Activated CD8-positive, alpha-beta memory T cell treated with anti-CD3 and anti-CD28 coated beads, Interleukin-2, amount 10 ng/mL, durations not matched to agents 7 days and 5 days (primary cell): ENCODE measurements at places on chromosomes 6 and 20.

DNA sequence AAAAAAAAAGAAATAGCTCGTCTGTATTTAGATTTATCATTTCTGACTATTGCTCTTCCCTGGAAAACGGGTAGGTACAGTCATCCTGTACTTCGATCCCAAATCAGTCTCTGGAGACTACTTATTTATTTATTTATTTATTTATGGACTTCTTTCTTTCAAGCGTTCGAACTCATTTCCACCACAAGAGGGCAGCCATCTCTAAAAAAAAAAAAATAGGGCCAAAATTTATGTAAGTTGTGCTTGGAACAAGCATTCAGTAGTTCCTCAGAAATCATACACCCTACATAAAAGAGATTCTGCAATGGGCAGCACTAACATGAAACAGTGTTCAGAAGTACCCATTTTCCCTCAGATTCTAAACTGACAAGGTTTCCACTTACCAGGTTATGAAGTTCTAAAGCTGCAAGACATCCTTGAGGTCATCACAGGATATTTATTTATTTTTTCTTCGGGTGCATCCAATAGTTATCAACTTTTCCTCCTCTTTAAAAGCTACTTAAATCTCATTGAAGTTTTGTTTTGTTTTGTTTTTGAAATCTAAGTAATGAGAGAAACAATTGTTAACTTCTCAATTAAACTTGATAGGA lies 1.9 kb upstream of the BMP2 start:
- H3K27me3 ChIP-seq = peaks cover 37% of the 10 kb centered on the region
- peaks cover 1% of the 10 kb centered on the region for H3K4me1 ChIP-seq
- no peaks in the 10 kb centered on the region for H3K36me3 ChIP-seq
- no peak overlapping the region for H3K4me3 ChIP-seq

DNA sequence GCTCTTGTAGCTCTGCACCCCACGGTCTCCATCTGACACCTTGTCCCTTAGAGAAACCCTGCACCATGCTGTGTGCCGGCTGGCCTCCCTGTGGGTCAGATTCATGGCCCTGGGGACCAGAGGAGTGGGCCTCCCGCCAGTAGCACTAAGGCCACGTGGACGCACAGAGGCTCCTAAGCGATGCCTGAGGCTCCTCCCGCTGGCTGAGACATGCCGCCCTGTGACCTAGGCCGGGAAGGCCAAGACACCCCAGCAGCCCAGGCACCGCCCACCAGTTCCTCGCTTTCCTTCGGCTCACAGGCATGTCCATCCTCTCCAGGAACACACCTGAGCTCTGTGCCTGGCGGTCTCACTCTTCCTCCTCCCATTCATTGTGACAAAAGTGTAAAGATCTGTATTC lies 311.0 kb downstream of the THBS2 start:
- no peak overlapping the region for H3K4me3 ChIP-seq
- H3K27ac ChIP-seq = no peak overlapping the region
- H3K36me3 ChIP-seq = no peaks in the 10 kb centered on the region

DNA sequence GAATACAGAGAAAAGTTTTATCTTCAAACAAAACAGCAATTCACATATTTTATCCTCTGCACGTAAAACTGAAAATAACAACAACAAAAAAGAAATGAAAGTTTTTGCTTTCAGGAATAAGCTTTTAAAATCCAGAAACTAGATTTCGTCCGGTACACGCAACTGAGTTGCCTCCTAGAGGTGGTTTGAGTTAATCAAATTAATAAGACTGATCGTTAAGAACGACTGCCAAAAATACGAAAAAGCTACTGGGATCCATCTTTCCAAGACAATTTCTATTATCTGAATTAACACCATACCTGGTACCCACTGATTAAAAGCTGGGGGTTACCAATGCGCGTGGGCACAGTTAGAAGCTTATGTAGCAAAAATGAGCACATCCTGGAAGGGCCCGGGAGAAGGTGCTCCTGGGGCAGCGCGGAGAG lies 669 bp downstream of the PDCD2 start:
- H3K27ac ChIP-seq = peak overlapping the region; percentile 91
- DNase-seq = no peak
- H3K4me3 ChIP-seq = peak overlapping the region; percentile 98
- H3K4me1 ChIP-seq = peaks cover 26% of the 10 kb centered on the region
- H3K27me3 ChIP-seq = peaks cover 1% of the 10 kb centered on the region

DNA sequence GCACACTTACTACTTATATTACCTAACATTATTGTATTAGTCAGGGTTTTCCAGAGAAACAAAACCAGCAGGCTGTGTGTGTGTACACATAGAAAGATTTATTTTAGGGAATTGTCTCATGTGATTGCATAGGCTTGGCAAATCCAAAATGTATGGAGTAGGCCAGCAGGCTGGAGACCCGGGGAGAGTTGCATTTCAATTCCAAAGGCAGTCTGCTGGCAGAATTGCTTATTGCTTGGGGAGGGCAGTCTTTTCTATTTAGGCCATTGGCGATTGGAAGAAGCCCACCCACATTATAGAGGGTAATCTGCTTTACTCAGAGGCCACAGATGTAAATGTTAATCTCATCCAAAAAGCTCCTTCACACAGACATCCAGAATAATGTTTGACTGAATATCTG lies 157.0 kb downstream of the ADGRG6 start:
- no peaks in the 10 kb centered on the region for H3K4me1 ChIP-seq
- H3K27me3 ChIP-seq = peaks cover 3% of the 10 kb centered on the region
- no peak overlapping the region for H3K27ac ChIP-seq
- no peak overlapping the region for H3K4me3 ChIP-seq
- DNase-seq = no peak
- H3K36me3 ChIP-seq = peaks cover 1% of the 10 kb centered on the region

GRCh38 chr6:79033279-79033678 lies 44.8 kb downstream of the PHIP start:
- no peak for DNase-seq
- no peaks in the 10 kb centered on the region for H3K27me3 ChIP-seq
- H3K36me3 ChIP-seq = peaks cover 52% of the 10 kb centered on the region
- H3K27ac ChIP-seq = no peak overlapping the region

DNA sequence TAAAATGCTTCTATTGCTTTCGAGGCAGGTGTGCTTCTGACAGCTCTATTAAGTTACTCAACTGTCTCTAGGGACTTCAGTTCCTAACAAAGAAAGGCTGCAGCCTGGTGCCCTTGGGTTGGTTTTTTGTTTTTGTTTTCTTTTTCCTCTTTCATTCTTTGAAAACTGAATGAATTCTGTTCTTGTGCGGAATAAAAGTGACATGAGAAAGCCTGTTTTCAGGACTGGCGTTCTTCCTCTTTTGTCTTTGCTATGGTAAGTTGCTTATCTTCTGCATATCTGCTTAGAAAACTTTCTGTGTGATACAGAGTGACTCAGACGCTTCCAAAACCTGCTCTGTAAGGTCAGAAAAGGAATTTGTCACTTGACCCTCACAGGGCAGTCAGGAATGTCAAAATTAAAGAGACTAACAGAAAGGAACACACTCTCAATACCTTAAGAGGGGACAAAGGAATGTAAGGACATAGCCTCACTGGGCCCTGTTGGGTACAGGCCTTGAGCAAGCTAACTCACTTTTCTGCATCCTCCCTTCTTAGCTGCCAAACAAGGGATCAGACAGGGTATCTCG lies 56.2 kb upstream of the NHSL1 start:
- no peak for DNase-seq
- no peak overlapping the region for H3K4me3 ChIP-seq
- peaks cover 45% of the 10 kb centered on the region for H3K27me3 ChIP-seq
- H3K27ac ChIP-seq = no peak overlapping the region
- no peaks in the 10 kb centered on the region for H3K4me1 ChIP-seq

GRCh38 chr6:36848658-36849441 lies 9.6 kb upstream of the CPNE5 start:
- DNase-seq = no peak
- H3K4me3 ChIP-seq = no peak overlapping the region
- H3K27ac ChIP-seq = no peak overlapping the region
- peaks cover 2% of the 10 kb centered on the region for H3K4me1 ChIP-seq
- H3K36me3 ChIP-seq = peaks cover 8% of the 10 kb centered on the region

DNA sequence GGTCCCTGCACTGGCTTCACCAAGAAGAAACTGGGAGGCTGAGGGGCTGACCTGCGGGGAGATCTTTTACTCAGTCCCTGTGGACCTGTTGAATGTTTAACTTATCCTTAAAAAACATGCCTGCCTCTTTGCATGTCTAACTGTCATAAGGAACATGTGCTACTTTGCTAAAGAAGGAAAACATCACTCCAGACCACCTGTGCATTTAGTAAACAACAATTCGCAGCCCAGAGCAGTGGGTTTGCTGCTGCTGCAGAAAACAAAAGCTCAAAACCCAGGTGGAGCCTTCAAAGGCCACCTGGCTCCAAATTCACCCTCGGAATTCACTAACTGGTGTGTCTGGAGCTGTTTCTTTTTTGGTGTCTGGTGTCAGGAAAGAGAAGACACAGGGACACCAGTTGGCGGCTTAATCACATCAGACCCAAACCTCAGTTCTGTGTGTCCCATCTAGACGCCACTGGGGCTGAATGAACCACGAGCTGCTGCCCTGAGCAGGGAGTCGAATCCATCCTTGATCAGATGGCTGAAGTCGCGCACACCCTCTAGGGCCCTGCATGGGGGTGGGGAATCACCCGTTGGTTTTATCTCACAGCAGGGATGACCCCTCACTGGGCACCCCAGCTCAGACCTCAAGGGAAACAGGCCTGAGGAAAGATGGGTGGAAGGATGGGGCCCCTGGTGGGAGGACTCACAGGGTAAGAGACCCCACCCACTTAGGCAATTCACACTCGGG lies 344.3 kb downstream of the PREX1 start:
- H3K36me3 ChIP-seq = no peaks in the 10 kb centered on the region
- peaks cover 12% of the 10 kb centered on the region for H3K4me1 ChIP-seq
- H3K27ac ChIP-seq = no peak overlapping the region
- peaks cover 55% of the 10 kb centered on the region for H3K27me3 ChIP-seq
- no peak overlapping the region for H3K4me3 ChIP-seq

GRCh38 chr6:133392015-133392414 lies 150.9 kb downstream of the EYA4 start:
- no peak overlapping the region for H3K27ac ChIP-seq
- no peaks in the 10 kb centered on the region for H3K4me1 ChIP-seq
- no peak overlapping the region for H3K4me3 ChIP-seq
- DNase-seq = no peak
- no peaks in the 10 kb centered on the region for H3K36me3 ChIP-seq

GRCh38 chr6:21587179-21587960 lies 6.2 kb upstream of the SOX4 start:
- H3K4me1 ChIP-seq = peaks cover 9% of the 10 kb centered on the region
- H3K36me3 ChIP-seq = no peaks in the 10 kb centered on the region
- H3K4me3 ChIP-seq = peak overlapping the region; percentile 87
- H3K27ac ChIP-seq = peak overlapping the region; percentile 73
- DNase-seq = peak; percentile 46
- peaks cover 50% of the 10 kb centered on the region for H3K27me3 ChIP-seq

DNA sequence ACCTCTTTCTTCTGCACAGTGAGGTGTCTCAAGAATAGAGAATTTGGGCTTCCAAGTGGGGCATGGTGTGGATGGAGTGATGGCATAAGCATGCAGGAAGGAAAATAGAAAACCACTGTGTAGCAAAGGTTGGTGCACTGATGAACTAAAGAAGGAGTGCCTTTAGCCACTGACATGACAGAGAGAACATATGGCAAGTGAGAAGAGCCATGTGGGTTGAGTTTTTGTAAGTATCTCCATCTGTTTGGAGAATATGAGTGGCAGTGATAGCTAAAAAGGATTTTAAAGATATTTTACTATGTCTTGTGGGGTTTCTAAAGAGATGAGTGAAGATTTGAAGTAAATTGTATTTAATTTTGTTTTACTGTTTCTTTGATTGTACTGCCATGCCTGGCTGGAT lies 160.5 kb upstream of the GRIK2 start:
- no peak for DNase-seq
- no peaks in the 10 kb centered on the region for H3K4me1 ChIP-seq
- H3K27ac ChIP-seq = no peak overlapping the region
- H3K36me3 ChIP-seq = no peaks in the 10 kb centered on the region
- no peak overlapping the region for H3K4me3 ChIP-seq
- H3K27me3 ChIP-seq = no peaks in the 10 kb centered on the region

- no peaks in the 10 kb centered on the region for H3K36me3 ChIP-seq
- no peak for DNase-seq
- H3K27me3 ChIP-seq = peaks cover 17% of the 10 kb centered on the region
- no peak overlapping the region for H3K4me3 ChIP-seq
- no peak overlapping the region for H3K27ac ChIP-seq
Observed at GRCh38 chr20:36167902-36168503, 13.5 kb downstream of the EPB41L1 start.

- DNase-seq = no peak
- H3K4me3 ChIP-seq = no peak overlapping the region
- H3K27me3 ChIP-seq = peaks cover 2% of the 10 kb centered on the region
- H3K27ac ChIP-seq = no peak overlapping the region
- no peaks in the 10 kb centered on the region for H3K4me1 ChIP-seq
Observed at GRCh38 chr6:147040121-147040910, 163.9 kb upstream of the STXBP5 start.

- H3K27me3 ChIP-seq = no peaks in the 10 kb centered on the region
- no peaks in the 10 kb centered on the region for H3K4me1 ChIP-seq
- H3K4me3 ChIP-seq = no peak overlapping the region
- H3K27ac ChIP-seq = no peak overlapping the region
Observed at GRCh38 chr6:123497025-123497424, 139.7 kb downstream of the TRDN start.

DNA sequence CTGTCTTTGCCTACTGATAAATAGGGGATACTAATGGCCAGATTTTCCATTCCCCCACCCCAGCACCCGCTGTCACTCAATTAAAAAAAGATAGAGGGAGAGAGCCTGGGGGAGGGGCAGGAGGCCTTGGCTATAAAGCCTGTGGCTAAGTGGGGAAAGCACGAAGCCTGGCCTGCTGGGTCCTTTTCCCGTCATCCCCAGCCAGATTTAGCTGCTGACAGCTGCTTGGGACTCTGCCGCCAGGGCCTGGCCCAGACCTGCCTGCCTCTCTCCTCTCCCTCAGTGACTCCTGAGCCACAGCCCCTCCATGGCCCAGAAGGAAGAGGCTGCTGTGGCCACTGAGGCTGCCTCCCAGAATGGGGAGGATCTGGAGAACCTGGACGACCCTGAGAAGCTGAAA lies at the start of gene APOBEC2:
TSS of gene APOBEC2 (plus strand) at position 162 of the 400 bp plus-strand sequence. CDS start at position 308, 146 bp downstream.
- no peaks in the 10 kb centered on the region for H3K27me3 ChIP-seq
- H3K36me3 ChIP-seq = peaks cover 6% of the 10 kb centered on the region
- no peak within 1 kb of the TSS for H3K4me3 ChIP-seq
- peak; percentile 37 for DNase-seq
- peaks cover 11% of the 10 kb centered on the region for H3K4me1 ChIP-seq
- peak within 1 kb of the TSS; percentile 61 for H3K27ac ChIP-seq

- H3K4me3 ChIP-seq = no peak overlapping the region
- H3K36me3 ChIP-seq = no peaks in the 10 kb centered on the region
- H3K27ac ChIP-seq = no peak overlapping the region
- H3K27me3 ChIP-seq = peaks cover 37% of the 10 kb centered on the region
- DNase-seq = no peak
Observed at GRCh38 chr6:34466242-34467185, 638 bp downstream of the PACSIN1 start.

- no peak for DNase-seq
- no peak overlapping the region for H3K27ac ChIP-seq
- peaks cover 8% of the 10 kb centered on the region for H3K27me3 ChIP-seq
- no peaks in the 10 kb centered on the region for H3K36me3 ChIP-seq
Observed at GRCh38 chr20:31425797-31426196, 14.6 kb upstream of the DEFB123 start.

DNA sequence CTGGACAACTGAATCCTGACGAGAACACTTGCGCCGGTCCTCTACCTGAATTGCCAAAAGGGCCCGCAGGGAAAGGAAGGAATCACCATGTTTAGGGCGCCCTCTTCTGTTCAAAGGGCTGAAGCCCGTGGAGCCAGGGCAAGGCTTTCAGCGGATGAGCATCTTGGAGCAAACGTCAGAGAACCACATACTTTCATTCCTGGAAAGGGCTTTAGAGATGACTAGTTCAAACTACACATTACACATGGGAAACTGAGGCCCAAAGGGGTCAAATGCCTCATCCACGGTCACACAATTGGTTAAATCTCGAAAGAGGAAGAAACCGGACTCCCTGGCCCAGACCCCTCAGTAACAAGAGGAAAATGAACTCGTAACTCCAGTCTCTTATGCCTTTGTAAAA lies 11.5 kb upstream of the ZNF133 start:
- H3K27me3 ChIP-seq = peaks cover 56% of the 10 kb centered on the region
- H3K27ac ChIP-seq = no peak overlapping the region
- H3K4me3 ChIP-seq = no peak overlapping the region
- H3K4me1 ChIP-seq = peaks cover 6% of the 10 kb centered on the region
